ENCODE measurements at places on chromosomes 11 and 22.

DNA sequence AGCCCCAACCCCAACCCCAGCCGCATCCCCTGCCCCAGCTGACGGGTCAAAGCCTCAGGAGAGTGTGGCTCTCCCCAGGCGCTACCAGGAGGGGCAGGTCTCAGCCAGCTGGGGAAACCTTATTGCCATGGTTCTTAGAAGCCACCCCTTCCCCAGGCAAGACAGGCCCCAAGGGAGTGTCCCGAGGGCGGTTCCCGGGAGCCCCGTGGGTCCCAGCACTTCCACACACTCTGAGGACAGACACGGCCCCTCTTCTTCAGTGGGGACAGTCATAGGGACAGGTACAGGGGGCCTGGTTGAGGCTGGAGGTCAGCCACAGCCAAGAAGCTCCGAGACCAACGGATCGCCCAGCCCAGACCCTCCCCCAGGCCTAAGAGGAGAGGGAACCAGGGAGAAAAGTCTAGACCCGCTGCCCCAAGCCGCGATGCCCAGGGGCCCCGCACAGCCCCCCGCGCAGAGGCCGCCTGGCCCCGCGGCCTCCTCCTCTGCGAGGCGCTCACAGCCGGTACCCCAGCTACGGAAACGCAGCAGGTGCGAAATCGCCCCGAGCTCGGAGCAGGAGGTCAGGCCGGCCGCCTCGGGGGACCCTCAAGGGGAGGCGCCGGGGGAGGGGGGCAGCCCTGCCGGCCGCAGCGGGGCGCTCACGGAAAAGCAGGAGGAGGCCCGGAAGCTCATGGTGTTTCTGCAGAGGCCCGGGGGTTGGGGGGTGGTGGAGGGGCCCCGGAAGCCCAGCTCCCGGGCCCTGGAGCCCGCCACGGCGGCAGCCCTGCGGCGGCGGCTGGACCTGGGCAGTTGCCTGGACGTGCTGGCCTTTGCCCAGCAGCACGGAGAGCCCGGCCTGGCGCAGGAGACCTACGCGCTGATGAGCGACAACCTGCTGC is 2.6 kb downstream of the KLHDC7B start:
- no peak for DNase-seq

GRCh38 chr11:73400293-73400692 is 24.1 kb downstream of the RELT start:
- DNase-seq: no peak

GRCh38 chr22:23402275-23403151 is 177.6 kb downstream of the IGLL1 start:
- DNase-seq: no peak

GRCh38 chr11:57148621-57149020 is 33.1 kb upstream of the LRRC55 start:
- DNase-seq: no peak

DNA sequence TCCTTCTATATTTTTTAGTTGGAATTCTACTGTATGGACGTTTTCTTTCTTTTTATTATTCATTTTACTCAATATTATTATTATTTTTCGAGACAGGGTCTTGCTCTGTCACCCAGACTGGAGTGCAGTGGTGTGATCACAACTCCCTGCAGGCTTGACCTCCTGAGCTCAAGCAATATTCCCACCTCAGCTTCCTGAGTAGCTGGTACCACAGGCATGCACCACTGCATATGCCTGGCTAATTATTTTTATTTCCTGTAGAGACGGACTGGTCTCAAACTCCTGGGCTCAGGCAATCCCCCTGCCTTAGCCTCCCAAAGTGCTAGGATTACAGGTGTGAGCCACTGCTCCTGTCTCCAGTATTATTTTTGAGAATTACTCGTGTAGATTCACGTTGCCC is 34.0 kb upstream of the CCDC134 start:
- DNase-seq: no peak

- DNase-seq: peak; percentile 24
These were observed 12.4 kb downstream of the CRY2 start for GRCh38 chr11:45859661-45860140.

- DNase-seq: no peak
These were observed 60.5 kb upstream of the KCNQ1OT1 start for GRCh38 chr11:2760196-2760871.

GRCh38 chr11:115279813-115280761 is 224.1 kb downstream of the CADM1 start:
- DNase-seq: no peak

GRCh38 chr11:2307501-2308331 is 5.9 kb downstream of the TSPAN32 start:
- DNase-seq: no peak

- no peak for DNase-seq
These were observed 136.3 kb downstream of the SHANK2 start for GRCh38 chr11:71115770-71116692.

DNA sequence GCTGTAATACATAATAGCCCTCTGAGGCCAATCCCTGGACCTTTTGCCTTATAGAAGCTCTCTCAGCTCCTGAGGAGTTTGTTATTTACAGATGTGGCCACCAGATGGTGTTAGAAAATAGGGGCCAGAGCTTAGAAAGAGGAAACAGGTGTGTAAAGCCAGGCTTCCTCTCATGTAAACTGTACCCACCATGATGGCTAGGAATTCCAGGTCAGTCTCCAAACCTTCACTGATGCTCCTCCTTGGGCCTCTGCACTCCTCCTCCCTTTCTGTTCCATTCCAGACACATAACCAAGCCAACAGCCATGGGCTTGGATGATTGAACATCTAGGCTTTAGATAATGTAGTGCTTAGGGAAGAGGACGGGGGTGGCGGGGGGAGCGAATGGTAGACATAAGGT is 39.7 kb downstream of the USP35 start:
- no peak for DNase-seq

- DNase-seq: no peak
These were observed 16.2 kb downstream of the ZDHHC24 start for GRCh38 chr11:66529655-66530054.

DNA sequence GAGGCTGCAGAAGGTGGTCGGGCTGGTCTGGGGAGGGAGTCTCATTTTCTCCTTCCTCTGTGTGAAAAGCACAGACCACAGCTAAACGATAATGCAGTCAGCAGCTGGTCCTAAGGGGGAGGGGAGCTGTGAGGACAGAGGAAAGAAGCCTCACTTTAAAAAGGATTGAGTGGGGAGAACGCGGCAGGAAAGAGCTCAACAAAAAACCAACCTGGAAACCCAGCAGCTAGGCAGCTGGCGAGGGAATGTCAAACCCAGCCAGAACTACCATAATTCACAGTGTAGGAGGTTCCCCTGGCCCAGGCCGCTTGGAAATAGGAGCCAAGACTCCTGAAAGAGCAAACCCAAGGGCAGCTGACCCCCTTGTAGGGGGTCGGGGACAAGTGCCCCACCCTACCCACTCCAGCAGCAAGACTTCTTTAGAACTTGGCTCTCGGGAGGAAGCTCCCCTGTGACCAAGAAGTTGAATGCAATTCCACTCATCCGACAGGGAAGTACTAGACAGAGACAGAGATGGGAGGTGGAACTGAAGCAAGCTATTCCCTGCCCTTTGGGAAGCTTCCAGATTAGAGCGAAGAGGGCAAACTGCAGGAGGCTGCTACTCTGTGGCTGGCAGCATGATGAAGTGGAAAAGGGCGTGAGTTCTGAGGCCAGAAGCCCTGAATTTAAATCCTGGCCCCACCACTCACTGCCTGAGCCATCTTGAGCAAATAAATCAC is 16.5 kb upstream of the DGKZ start:
- DNase-seq: no peak

DNA sequence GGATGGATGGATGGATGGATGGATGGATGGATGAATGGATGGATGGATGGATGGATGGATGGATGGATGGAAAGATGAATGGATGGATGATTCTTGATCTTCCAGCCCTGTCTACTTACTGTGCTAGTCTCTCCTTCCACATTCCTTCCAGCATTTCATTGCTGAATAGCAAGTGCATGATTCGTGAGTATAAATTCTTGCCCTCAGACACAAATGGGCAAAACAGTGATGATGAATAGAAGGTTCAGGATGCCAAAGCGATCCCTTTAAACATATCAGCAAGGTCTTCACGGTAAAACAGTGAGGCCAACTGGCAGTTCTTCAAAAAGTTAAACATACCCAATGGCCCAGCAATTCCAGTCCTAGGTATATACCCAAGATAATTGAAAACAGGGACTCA is 400.2 kb downstream of the MN1 start:
- DNase-seq: no peak

GRCh38 chr11:128891913-128892398 is 800 bp downstream of the KCNJ5 start:
- no peak for DNase-seq

DNA sequence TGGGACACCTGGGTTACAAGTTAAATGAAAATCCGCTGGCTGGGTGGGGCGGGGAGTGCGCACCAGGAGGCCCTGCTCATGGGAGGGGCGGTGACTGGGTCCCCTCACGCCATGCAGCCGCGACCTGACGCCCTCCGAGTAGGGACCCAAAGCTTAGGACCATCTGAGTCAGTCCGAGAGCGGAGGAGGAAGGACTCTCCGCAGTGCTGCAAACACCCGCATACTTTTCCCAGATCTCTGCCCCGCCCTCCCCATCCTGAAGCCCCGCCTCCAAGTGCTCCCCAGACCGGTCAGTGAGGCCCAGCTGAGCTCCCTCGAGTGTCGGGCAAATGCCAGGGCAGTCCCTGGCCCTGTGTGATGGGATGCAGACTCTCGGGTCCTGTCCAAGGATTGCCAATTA is 6.6 kb upstream of the FLI1 start:
- DNase-seq: no peak

DNA sequence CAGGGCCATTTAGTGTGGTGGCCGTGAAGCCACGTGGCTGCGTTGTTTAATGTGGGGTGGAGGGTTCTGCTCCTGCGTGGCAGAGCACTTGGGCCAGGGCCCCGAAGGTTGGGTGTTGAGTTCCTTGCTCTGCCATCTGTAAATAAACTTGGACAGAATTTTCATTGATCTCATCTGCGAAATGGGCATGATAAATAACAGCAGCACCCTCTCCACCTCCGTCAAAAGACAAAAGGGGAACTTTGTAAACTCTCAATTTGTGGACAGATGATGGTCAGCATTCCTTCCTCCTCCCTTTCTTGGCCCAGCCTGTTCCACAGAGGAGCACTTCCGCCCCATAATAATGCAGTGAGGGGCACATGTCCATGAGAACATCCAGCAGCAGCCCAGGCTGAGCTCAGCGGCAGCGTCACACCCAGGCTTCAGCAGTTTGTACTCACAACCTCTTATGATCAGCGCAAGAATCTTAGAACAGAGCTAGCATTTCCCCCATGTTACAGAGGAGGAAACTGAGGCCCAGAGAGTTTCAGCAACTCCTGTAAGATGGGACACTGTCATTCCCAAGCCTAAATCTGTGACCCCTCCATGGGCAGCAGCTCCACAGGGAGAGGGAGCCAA is 874.5 kb downstream of the BRD1 start:
- no peak for DNase-seq

- no peak for DNase-seq
These were observed 548.0 kb downstream of the ETS1 start for GRCh38 chr11:128039140-128040021.

DNA sequence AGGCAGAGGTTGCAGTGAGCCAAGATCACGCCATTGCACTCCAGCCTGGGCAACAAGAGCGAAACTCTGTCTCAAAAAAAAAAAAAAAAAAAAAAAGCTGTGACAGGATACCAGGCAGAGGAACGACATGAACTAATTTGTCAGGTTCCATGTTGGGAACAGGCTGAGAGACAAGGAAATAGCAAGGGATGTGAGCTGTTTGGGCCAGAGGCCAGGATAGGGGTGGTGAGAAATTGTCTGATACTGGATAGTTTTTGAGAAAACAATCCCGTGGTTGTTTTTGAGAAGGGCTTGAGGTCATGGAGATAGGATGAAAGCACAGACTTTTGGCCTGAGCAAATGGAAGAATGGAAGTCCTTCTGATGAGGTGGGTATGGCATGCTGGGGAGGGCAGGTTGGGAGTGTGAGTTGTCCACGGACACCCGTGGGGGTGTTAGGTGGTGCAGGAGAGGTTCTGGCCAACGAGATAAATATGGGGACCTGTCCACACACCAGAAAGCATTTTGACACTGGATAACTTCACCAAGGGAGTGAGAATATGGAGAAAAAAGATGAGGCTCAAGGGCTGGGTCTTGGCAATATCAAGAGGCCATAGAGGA is 13.7 kb downstream of the PIWIL3 start:
- no peak for DNase-seq

DNA sequence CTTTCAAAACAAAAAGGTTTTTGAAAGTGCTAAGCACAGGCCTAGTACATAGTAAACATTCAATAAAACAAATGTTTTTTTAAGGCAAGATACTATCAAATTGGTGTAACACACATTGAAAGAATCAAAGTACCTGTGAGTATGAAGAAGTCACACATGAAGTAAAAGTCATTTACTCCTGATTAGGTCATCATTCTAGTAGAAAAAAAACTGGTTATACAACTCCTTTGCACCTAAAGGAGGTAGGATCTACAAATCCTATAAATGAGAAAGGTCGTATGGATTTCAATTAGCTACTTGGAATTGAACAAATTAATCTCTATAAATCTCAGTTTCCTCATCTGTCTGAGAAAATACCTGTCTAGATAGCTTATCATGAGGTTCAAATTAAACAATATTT is 80.8 kb downstream of the SIK3 start:
- no peak for DNase-seq

GRCh38 chr22:20160041-20160440 is 9.2 kb upstream of the CCDC188 start:
- no peak for DNase-seq

DNA sequence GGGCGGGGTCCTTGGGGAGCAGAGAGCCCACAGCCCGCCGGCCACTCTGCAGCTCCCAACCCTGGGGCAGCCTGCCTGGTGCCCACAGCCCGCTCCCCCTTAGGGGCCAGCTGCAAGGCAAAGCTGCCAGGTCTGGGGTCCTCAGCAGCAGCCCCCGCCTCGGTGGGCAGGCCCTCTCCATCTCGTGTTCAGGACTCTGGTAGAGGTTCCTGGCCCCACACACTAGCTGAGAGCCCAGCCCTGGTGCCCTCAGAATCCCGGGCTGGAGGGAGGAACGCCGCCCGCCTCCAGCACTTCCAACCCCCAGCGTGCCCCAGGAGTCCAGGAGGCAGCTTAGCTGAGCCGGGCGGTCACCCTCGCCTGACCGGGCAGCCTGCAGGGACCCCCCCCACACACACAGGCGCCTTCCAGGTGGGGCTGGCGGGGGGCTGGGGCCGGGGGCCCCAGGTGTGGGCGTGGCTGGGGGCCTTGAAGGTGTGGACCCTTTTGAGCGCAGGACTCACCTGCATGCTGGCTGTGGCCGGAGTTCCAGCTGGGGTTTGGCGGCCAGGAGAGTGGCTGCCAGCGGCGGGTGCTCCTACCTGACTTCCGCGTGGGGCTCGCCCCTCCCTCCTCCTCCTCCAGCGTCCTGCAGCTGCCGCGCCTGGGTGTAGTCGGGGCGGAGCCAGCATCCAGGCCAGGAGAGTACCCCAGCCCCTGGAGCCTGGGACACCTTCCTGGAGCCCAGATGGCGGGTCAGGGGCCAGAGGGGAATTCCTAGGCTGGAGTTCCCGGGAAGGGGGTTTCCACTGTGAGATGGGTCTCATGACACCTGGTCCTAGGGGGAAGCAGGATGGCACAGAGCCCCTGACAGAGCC is at the start of gene ANO9:
Gene ANO9, minus strand, starts transcription at position 594 of the 857 bp plus-strand sequence. Its CDS starts 85 bp downstream, at position 509.
- DNase-seq: no peak
